Fibroblast of skin of back (primary cell): ENCODE measurements at places on chromosomes 6 and 20.

GRCh38 chr6:131257104-131257503, 121.8 kb downstream of the AKAP7 start:
- DNase-seq = no peak

GRCh38 chr6:40247516-40248115, 313.4 kb upstream of the MOCS1 start:
- no peak for DNase-seq

GRCh38 chr6:29656157-29656556, 735 bp upstream of the MOG start:
- peak; percentile 46 for DNase-seq

GRCh38 chr6:151313066-151313491, 73.3 kb downstream of the AKAP12 start:
- no peak for DNase-seq

GRCh38 chr6:165847407-165848085, 184.5 kb upstream of the PDE10A start:
- DNase-seq = no peak

DNA sequence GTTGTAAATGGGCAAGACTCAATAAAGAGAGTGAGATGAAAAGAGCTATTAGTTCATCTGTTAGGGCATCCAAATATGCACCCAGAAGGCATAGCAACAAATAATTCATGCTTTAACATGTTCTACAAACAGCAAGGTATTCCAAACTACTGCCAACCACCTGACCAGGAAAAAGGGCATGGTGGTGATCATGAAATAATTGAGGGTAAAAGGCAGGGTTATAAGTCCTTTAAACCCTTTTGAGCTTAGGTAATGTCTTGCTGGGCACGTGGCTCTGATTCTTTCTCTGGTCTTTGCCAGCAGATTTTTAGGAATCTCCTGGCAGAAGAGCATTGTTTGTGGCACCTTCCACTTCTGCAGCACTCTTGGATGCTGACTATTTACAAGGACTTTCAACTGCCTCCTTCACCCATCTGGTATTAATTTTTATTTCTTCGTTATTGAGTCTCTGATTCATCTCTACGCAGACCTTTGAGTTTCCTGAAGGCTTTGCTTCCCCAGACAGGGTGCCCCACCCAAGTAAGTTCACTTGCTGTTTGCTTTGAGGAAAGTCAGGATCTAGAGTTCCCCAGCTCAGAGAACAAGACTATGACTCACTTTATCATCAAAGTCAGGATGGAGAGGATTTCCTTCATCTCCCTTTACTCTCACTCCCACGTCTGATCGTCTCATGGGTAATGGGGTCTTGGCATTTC, 83.4 kb upstream of the NEDD9 start:
- DNase-seq = peak; percentile 98

- no peak for DNase-seq
Measured at GRCh38 chr20:25226433-25227316, 21.2 kb upstream of the PYGB start.

- no peak for DNase-seq
Measured at GRCh38 chr6:66128656-66129055, 421.6 kb upstream of the EYS start.

DNA sequence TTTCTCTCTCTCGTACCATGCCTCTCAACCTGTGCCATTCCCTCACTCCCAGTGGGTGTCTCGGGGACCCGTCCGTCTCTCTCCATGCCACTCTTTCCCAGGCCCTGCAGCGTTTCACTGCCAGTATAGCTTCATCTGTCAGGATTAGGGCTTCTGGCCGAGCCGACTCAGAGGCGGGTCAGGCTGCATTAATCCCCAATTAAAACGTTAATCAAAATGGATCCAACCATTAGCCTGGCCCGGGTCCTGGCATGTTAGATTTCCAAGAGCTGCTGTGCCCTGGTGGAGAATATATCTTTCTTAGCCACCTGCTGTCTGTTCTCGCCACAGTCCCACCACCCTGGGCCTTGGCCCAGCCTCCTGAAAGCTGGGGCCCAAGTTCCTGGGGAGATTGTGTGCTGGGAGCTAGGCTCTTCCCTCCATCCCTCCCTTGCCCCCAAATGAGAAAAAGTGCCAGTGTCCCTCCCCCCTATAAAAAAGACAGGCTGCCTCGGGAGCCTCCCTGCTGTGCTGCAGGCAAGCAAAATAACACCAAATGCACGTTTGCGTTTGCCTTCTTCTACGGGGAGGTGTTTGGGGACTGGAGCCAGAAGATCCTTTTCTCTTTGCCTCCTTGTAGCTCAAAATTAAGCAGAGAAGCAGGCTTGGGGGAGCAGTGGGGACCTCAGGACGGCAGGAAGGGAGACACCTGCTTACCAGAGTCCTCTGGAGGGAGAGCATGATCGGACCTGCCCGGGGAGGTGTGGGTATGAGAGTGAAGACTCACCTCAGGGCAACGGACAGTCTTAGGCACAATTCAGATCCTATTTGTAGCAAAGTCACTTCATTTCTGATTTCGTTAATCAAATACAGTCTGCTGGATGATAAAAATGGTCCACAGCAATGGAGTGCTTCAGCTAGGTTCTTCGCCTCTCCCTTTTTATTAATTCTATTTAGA, 3.0 kb downstream of the KCNG1 start:
- DNase-seq = no peak

GRCh38 chr6:21396313-21396712, 197.2 kb upstream of the SOX4 start:
- peak; percentile 86 for DNase-seq

DNA sequence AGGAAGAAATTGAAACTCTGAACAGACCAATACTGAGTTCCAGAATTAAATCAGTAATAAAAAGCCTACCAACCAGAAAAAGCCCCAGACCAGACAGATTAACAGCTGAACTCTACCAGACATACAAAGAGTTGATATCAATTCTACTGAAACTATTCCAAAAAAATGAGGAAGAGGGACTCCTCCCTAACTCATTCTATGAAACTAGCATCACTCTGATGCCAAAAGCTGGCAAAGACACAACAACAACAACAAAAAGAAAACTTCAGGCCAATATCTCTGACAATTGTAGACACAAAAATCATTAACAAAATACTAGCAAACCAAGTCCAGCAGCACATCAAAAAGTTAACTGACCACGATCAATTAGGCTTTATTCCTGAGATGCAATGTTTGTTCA, 246.0 kb upstream of the RUNX2 start:
- DNase-seq = no peak

GRCh38 chr6:163971841-163972838, 557.6 kb downstream of the QKI start:
- DNase-seq = no peak

DNA sequence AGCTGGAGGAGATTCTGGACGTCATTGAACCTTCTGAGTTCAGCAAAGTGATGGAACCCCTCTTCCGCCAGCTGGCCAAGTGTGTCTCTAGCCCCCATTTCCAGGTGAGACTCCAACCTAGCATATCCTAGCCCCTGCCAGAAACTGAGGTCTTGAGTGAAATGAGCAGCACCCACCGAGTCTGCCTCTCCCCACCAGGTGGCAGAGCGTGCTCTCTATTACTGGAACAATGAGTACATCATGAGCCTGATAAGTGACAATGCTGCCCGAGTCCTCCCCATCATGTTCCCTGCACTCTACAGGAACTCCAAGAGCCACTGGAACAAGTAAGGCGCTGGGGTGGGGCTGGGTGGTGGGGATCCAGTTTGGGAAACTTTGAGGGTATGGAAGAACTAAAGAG, 4.6 kb downstream of the MEA1 start:
- peak; percentile 36 for DNase-seq

- DNase-seq = no peak
Measured at GRCh38 chr20:60869087-60869486, 383.0 kb upstream of the CDH4 start.

GRCh38 chr20:47033665-47034064, 139.0 kb downstream of the EYA2 start:
- DNase-seq = no peak

GRCh38 chr6:166980738-166981137, 18.5 kb upstream of the CEP43 start:
- no peak for DNase-seq

- peak; percentile 52 for DNase-seq
Measured at GRCh38 chr6:124479991-124480430, 482.2 kb upstream of the RNF217 start.

DNA sequence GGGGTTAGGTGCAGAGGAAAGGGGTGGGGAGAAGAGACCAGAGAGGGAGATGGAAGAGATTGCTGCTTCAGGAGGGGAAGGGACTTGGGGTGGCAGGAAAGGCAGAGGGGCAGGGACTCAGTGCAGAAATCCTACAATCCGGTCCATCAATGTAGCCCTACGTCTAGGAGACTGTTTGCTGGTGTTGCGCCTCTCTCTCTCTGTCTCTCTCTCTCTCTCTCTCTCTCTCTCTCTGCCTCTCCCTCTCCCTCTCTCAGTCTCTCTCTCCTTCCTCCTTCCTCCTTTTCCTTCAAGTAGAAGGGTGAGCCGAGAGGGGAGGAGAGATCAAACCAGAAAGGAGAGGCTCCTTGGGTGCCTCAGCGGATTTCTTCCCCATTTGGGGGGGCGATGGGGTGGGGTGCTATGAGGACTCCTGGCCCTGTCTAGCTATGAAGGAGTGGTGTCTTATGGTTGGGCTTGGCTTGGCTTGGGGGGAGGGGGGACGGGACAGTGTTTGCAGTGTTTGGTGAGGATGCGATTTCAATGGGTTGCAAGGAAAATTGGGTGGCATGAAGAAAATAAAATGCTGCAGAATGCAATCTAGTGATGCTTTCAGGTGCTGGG, 181.2 kb downstream of the TBXT start:
- no peak for DNase-seq

GRCh38 chr6:25138934-25139415, 140.2 kb upstream of the CARMIL1 start:
- DNase-seq = no peak

- no peak for DNase-seq
Measured at GRCh38 chr6:155333414-155333813, 19.1 kb upstream of the TFB1M start.

DNA sequence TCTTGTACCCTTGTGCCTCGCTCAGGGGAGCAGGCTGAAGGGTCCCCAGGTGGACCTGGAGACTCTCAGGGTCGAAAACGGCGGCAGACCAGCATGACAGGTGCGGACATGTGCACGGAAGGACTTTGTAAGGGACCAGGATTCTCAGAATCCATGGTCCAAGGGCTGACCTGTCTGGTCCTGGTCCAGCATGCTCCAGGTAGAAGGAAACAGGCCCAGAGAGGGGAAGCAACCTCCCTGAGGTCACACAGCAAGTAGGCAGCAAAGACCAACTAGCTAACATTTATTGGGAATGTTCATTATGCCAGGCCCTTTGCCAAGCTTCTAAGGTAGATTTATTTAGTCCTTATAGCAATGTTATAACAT, 5.9 kb downstream of the CDKN1A start:
- no peak for DNase-seq

DNA sequence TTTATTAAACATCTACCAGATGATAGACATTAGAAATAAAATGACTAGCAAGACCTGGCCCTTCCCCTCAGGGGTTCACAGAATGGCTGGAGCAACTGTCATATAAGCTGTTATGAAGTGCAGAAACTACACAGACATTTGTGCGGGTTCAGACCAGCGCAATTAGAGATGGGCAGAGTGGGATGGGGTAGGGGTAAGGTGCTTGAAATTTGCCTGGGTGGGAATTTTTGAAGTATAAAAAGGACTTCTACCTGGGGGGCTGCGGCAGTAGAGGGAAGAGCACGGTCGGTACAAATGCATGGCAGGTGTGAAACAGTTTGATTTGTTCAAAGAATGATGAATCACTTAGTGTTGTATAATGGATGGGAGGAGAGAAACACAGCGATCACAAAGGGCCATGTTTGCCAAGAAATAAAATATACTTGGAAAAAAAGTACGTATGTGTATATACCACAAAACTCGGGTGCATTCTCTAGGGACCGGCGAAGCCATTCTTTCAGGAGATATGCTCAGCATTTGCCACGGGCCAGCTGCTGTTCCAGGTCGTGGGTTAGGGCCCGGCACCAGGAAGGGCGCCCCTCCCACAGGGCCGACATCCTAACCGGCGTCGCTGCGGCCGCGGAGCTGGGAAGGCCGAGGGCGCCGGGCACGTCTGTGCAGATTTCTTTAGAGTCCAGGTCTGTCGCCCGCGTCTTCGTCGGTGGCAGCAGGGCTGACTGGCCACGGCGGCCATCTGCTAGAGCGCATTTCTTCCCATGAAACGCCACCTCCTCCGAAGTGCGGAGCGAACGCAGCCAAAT, 809 bp upstream of the NOL7 start:
- DNase-seq = peak; percentile 52

- no peak for DNase-seq
Measured at GRCh38 chr20:23224806-23225205, 125.8 kb upstream of the NXT1 start.

- no peak for DNase-seq
Measured at GRCh38 chr6:26441977-26442376, 1.7 kb downstream of the BTN3A3 start.

- no peak for DNase-seq
Measured at GRCh38 chr6:165986914-165987482, 180.7 kb downstream of the TBXT start.

DNA sequence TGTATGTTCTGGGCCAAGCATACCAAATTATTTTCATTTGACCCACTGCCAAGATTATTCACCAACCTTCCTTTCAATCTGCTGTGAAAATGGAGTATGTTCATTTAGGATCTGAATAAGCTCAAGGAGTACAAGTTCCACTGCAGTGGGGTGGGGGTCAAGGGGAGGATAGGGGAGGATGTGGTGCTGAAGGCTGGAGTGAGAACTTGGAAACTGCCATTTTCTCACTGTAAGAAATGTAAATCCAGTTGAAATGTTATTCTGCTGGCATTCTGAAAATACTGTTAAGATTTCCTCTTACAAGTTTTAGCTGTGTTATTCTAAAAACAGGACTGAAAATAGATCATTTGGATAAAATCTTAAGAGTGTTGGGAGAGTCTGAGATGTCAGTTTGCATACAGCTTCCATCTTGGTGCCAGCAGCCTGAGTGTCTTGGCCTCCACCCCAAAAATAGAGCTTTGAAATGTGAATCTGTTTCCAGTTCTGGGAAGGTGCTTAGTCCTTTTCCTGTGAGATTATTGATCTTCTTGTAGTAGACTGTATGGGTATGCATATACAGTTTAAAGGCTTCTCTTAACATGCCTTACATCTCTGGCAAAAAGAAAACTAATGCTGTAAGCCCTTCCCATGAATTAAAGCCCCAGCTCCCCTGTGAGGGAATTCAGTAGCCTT, 84.3 kb downstream of the CTNNBL1 start:
- peak; percentile 11 for DNase-seq

DNA sequence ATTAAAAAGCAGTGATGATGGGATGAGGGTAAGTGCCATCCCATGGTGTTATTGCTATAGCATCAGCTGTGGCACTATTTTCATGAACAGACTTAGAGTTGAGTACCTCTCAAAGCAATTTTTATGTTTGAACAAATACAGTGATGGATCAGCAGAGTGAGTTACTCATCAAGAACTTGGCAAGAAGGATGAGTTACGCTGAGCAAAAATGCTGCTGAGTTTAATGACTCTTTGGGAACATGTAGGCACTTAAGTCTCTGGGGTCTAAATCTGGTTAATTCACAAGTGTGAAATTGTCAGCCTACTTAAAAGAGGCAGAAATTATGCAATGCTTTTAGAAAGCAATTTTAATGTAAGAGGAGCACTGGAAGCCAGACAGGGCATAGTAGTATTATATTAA, 78.5 kb upstream of the AHI1 start:
- peak; percentile 80 for DNase-seq

GRCh38 chr6:33343953-33344611, 26.5 kb upstream of the ZBTB22 start:
- DNase-seq = no peak

- peak; percentile 58 for DNase-seq
Measured at GRCh38 chr6:156718647-156719394, 58.4 kb upstream of the ARID1B start.

GRCh38 chr20:48166082-48166835, 381.0 kb upstream of the SULF2 start:
- no peak for DNase-seq

GRCh38 chr20:7426890-7427496, 513.3 kb downstream of the HAO1 start:
- DNase-seq = no peak
